GM13977 (cell line): ENCODE measurements at places on chromosomes 3 and 15.

- DNase-seq: no peak
Measured at GRCh38 chr3:64027658-64028057, 4.4 kb upstream of the PSMD6 start.

DNA sequence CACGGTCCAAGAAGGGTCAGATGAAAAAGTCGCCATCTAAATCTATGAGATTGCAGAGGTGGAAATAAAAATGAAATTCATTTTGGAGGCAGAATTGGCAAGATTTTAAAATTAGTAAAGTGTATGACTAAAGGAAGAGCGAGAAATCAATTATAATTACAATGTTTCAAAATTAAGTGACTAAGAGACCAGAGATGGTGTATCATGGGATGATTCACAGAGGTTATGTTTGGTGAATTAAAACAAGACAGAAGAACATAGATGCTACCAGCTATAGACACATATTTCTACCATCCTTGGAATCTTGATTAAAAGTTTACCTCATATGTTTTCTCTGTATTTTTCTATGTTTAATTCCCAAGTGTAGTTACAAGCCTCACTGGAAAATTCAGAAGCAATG lies 308.9 kb upstream of the DNAJC19 start:
- no peak for DNase-seq

DNA sequence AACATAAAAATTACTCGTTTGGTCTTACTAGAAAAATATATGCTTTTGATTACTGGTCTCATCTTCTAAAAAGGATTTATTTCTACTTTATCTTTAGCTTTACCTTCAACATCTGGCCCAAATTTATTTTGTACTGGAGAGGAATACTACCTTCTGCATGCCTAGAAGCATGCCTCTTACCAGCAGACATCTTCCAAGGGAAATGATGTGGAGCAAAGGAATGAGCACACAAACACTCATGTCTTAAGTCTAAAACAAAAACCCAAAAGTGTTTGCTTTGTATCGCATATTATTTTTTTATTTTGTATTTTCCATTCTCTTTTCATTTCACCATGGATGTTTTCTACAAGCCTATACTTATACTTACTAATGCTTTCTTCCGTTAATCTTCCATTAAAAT lies 304.6 kb upstream of the KCNMB2 start:
- no peak for DNase-seq

GRCh38 chr3:45216021-45216609 lies 10.0 kb downstream of the TMEM158 start:
- DNase-seq: no peak

DNA sequence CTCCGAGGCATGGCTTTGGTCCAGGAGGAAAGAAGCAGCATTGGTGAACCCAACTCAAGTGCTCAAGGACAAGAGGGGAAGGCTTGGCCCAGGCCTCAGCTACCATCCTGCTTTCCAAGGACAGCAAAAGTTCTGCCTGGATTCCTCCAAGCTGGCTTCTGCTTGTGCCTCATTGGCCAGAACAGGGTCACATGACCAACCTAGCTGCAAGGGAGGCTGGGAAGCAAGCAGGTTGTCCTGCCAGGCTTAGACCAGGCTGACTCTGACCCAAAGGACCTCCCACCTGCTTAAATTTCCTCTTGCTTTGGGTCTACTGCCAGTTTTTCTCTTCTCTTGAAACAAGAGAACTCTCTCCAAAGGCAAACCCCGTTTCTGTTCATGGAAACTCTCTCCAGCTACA lies 70.7 kb downstream of the RPN1 start:
- DNase-seq: no peak
